ENCODE measurements at places on chromosomes 16 and 17. TPM values are rescaled to one million over a fixed set of nuclear protein-coding genes. Genes with fewer than 3 reads are reported as not detected.
A peak's percentile ranks its signal among the peaks of the same experiment; 100 is the strongest.

- no peak overlapping the region for H3K4me3 ChIP-seq
- no peak for DNase-seq
- no peak overlapping the region for H3K27ac ChIP-seq
- H3K27me3 ChIP-seq, result no peaks in the 10 kb centered on the region
Measured at GRCh38 chr17:78496311-78496710, 80.9 kb downstream of the DNAH17 start.

DNA sequence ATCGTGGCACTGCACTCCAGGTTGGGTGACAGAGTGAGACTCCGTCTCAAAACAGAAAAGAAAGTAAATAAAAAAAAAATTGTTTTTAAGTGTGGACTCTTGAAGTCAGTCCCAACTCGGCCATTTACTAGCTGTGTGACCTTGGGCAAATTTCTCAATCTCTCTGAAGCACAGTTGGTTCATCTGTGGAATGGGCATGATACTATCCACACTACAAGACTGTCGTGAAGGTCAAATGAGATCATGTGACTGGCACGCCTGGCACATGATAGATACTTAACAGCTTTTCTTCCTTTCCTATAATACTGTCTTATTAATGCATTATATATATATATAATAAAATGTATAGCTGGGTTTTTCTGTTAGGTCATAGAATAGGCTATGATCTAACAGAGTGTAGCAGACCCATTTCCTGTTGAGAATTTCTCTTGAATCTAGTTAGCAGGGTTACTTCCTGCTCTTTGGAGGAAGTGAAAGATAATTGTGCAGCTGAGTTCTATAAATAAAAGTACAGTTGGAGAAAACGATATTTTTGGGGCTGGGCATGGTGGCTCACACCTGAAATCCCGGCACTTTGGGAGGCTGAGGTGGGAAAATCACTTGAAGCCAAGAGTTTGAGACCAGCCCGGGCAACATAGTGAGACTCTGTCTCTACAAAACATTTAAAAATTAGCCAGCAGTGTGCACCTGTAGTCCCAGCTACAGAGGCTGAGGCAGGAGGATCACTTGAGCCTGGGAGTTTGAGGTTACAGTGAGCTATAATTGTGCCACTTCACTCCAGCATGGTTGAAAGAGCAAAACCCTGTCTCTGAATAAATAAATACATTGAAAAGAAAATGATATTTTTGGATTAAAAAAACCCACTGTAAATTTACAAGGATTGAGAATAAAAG, 7.3 kb downstream of the MILR1 start:
- peaks cover 31% of the 10 kb centered on the region for H3K36me3 ChIP-seq
- H3K27ac ChIP-seq, result peak overlapping the region; percentile 81
- no peaks in the 10 kb centered on the region for H3K27me3 ChIP-seq
- H3K4me1 ChIP-seq, result peaks cover 58% of the 10 kb centered on the region

DNA sequence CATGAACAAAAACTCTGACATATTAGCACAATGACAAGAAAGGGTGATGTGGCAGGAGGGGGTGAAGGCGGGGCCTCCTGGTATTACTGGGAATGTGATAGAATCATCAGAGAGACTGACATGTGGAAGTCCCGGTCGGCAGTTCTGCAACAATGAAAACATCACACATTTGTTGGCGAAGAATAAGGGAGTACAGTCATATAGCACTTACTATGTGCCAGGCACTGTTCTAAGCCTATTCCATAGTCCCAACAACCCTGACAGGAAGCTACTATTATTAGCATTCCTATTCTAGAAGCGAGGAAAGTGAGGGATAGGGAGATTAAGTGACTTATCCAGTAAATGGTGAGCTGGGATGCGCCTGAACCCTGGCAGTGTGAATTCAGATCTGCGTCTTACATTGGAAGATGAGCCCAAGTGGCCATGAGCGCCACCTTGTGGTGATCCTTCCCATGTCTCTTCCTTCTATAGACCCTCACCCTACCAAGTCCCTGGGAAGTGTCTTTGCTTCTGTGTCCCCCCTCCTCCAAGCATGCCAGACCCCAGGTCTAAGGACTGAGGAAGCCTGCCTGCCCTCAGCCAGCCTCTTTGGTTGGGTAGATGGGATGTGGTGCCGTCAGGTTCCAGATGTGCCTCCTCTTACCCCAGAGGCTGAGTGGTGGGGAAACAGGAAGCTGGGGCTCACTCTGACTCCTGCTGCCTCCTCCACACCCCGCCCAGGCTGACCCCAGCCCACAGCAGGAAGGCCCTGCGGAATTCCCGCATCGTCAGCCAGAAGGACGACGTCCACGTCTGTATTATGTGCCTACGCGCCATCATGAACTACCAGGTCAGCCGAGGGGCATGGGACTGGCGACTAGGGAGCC, 14.0 kb downstream of the FMNL1 start:
- peak overlapping the region; percentile 0 for H3K27ac ChIP-seq
- H3K36me3 ChIP-seq, result peaks cover 3% of the 10 kb centered on the region
- H3K27me3 ChIP-seq, result no peaks in the 10 kb centered on the region
- no peak overlapping the region for H3K4me3 ChIP-seq
- peaks cover 18% of the 10 kb centered on the region for H3K4me1 ChIP-seq
- peak; percentile 87 for DNase-seq

The FBXW10B gene
- 0.76 TPM for total RNA-seq

The NRN1L gene
- 2.8 TPM for total RNA-seq

The MT3 gene
- total RNA-seq, result not detected

GRCh38 chr17:10683853-10684252, 13.5 kb downstream of the SCO1 start:
- no peaks in the 10 kb centered on the region for H3K4me1 ChIP-seq
- peak; percentile 27 for DNase-seq
- H3K4me3 ChIP-seq, result no peak overlapping the region
- no peaks in the 10 kb centered on the region for H3K27me3 ChIP-seq

- peaks cover 17% of the 10 kb centered on the region for H3K27me3 ChIP-seq
- H3K36me3 ChIP-seq, result no peaks in the 10 kb centered on the region
- no peak overlapping the region for H3K4me3 ChIP-seq
- no peak overlapping the region for H3K27ac ChIP-seq
- DNase-seq, result no peak
Measured at GRCh38 chr16:67425580-67425979, 5.3 kb upstream of the HSD11B2 start.

GRCh38 chr16:81695321-81696165, 83.5 kb upstream of the PLCG2 start:
- no peaks in the 10 kb centered on the region for H3K4me1 ChIP-seq
- DNase-seq, result no peak
- no peak overlapping the region for H3K27ac ChIP-seq
- no peaks in the 10 kb centered on the region for H3K27me3 ChIP-seq

- no peak overlapping the region for H3K4me3 ChIP-seq
- no peak for DNase-seq
- H3K4me1 ChIP-seq, result no peaks in the 10 kb centered on the region
- no peaks in the 10 kb centered on the region for H3K36me3 ChIP-seq
- H3K27ac ChIP-seq, result no peak overlapping the region
Measured at GRCh38 chr17:12348476-12348875, 317.2 kb upstream of the MYOCD start.

The ATP2A1 gene
- 0.84 TPM for total RNA-seq

DNA sequence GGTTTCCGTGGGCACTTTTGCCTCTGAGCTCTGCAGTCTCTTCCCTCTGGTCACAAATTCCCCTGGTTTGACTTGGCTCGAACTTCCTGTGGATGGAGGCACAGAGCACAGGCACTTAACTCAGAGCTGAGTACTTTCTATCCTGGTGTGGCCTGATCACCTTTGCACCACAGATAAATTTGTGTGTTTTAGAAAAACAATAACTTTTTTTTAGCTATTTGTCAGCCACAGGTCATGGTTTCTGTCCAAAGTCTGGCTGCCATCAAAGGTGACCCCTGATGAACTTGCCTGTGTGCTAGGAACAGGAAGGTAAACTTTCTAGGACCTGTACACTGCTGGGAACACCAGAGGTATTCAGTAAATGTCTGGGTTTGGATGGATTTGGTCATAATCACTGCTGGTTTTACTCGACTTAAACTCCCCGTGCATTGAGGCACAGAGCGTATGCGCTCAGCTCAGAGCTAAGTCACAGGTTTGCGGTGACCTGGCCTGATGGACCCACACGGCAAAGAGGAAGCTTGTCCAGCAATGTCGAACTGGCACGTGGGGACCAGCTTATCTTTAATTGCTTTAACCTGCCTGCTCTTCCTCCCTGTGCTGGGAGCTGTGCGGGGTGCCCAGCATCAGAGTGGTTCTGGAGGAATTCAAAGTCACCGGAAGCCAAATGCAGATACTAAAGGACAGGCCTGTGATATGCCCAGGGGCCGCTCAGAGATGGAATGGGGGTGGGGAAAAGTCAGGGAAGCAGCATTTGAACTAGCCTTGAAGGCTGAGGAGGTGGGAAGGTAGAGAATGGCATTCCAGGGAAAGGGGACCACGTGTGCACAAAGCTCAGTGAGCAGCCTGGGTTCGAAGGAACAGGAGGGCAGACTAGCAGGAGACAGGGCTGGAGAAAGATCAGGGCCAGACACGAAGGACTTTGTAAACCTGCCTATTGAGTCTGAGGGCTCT, 12.9 kb downstream of the SLC13A5 start:
- no peak overlapping the region for H3K27ac ChIP-seq
- no peak overlapping the region for H3K4me3 ChIP-seq
- H3K36me3 ChIP-seq, result no peaks in the 10 kb centered on the region

Measured in B cell (primary cell).